Breast epithelium (tissue), 4 donors: ENCODE measurements at places on chromosomes 1 and 21.
A peak's percentile ranks its signal among the peaks of the same experiment; 100 is the strongest.

- no peak for DNase-seq
Measured at GRCh38 chr1:36161641-36162531, 5.9 kb downstream of the MAP7D1 start.

- DNase-seq, result no peak
Measured at GRCh38 chr1:10588640-10589039, 113.9 kb downstream of the PEX14 start.

- no peak for DNase-seq
Measured at GRCh38 chr1:208083016-208083714, 161.0 kb downstream of the PLXNA2 start.

DNA sequence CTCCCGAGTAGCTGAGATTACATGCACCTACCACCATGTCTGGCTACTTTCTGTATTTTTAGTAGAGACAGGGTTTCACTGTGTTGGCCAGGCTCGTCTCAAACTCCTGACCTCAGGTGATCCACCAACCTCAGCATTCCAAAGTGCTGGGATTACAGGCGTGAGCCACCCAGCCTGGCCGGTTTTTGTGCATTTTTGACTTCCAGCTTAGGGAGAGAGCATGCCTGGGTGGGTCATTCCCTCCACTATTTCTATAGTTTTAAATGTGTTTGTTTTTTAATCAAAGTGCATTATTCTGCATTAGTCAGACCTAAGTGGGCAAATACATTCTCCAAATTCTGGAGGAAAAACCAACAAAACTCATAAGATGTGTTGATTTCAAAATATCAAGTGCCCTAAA lies 207.4 kb upstream of the NRIP1 start:
- DNase-seq, result no peak

DNA sequence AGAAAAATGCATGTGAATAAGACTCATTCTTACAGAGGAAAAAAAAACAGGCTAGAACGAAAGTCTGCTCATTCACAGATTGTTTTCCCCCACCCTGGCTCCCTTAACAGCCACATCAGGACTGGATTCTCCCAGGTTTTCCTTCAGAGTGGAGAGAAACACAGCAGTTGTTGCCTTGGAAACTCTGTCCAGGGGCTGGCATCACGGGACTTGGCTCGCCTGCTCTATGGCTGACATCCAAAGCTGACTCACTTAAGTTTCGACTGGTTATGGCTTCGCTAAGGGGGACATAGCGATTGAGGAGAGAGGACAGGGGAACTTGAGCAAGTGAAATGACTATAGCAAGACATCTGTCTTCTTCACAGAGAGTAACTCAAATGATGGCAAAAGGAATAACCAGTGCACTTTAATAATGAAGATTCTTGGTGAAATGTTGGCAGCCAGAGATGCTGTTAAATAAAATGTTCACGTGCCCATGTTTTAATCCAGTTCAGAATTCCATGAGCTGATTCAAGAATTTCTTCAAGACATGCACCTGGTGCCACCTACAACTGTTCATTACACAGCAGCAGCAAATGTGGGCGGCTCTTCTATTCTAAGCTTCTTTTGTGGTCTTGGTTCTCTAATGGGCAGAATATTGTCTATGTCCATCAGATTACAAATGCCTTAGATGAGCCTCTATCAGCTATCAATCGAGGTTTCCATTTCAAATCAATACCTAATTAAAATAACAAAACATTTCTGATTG lies 21.8 kb downstream of the MIS18A start:
- DNase-seq, result no peak

DNA sequence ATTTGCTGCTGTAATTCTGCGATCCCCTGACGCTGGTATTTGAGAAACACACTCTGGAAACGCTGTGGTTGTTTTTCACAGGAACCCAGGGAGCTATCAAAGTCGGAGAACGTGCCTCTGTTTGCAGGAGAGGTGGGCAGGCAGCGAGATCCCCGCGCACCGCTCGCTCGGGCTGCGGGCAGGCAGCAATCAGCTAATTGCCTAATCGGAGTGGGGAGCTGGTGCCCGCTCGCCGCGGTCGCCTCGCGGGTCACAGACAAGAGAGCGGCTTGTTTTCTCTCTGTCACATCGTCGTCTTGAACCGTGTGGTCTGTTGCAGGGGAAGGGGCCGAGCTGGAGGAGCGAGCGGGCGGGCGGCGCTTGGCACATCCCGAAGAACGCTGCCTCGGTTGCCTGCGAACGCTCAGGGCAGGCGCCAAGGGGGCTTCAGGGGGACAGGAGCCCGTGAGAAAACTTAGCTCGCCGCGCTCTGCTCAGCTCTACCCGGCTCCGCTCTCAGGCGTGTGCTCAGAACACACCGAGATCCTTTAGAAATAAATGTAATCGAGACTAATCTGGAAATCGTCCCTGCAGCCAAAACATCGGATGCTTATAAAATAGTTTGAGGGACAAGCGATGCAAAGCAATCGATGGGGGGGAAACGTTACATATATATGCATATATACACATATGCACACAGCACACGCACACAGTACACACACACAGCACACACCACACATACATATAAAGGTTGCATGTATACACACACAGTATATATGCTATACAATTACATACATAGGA lies 93.6 kb upstream of the SMYD2 start:
- DNase-seq, result no peak

GRCh38 chr1:205287767-205288559 lies 33.6 kb downstream of the NUAK2 start:
- DNase-seq, result peak; percentile 51

DNA sequence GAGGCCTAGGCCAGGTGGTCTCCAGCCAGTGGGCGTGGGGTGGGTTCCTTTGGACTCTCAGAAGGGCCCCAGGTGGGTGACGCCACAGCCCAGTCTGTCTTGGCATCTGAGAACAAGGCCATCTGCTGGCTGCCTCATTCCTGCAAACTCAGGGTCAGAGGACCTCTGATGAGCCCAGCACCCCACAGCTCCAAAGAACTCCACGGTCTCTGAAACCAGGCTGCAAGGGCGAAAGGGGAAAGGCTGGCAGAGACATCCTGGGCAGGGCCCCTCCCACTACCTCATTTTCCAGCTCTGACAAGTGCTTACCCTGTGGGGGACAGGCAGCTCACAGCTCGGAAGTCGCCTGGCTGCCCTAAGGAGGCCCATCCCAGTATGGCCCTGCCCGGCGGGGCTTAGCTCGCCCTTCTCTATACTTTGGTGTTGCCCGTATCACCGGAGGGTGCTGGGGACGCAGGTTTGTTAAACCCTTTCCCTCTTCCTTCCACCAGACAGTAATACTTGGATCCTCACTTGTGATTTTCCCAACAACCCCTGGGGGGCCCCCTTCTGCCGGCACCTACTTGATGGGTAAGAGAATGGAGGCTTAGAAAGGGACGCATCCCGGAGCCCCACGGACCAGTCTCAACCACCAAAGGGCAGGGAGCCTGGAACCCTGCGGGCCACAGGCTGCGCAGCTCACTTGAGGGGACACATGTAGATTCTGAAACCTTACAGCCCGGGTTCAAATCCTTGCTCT lies 10.9 kb upstream of the EDN2 start:
- no peak for DNase-seq

DNA sequence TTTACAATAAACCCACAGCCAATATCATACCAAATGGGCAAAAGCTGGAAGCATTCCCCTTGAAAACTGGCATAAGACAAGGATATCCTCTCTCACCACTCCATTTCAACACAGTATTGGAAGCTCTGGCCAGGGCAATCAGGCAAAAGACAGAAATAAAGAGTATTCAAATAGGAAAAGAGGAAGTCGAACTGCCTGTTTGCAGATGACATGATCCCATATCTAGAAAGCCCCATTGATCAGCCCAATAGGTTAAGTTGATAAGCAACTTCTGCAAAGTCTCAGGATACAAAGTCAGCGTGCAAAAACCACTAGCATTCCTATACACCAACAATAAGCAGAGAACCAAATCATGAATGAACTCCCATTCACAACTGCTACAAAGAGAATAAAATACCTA lies 235.5 kb downstream of the DPYD start:
- DNase-seq, result no peak

GRCh38 chr1:41474490-41475271 lies 9.8 kb downstream of the EDN2 start:
- DNase-seq, result no peak

DNA sequence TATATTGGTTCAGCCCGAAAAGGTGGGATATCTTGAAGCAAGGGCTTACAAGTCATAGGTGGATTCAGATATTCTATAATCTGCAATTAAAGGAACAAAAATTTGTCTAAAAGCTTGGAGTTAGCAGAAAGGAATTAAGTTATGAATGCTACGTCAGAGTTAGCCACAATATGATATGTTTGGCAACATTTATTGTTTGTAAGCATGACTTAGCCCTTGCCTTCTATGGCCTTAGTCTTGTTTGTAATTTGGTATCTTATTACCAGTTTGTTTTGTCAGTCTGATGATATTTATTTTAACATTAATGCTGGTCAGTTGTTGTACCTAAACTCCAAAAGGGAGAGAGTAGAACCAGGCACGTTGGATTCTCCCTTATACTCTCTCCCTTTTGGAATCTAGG lies 43.1 kb upstream of the SUCO start:
- no peak for DNase-seq

DNA sequence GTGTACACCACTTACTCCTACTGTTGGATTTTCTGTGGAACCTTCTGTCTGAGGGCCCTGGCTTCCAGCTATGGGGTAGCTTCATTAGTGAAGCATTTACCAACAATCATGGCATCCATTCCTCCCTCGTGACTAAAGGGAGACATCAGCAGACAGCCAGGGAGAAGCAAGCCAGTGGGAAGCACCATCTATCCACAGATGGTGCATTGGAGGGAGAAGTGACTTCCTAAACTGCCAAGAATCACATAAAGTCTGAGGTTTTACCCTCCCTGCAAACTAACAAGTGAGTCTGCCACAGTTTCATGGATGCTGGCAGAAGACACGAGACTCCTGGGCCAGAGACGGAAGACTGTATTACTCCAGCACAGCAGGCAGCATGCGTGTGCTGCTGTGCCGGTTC lies 31.4 kb downstream of the UMODL1 start:
- no peak for DNase-seq
